ENCODE measurements at places on chromosomes 11 and 22.

DNA sequence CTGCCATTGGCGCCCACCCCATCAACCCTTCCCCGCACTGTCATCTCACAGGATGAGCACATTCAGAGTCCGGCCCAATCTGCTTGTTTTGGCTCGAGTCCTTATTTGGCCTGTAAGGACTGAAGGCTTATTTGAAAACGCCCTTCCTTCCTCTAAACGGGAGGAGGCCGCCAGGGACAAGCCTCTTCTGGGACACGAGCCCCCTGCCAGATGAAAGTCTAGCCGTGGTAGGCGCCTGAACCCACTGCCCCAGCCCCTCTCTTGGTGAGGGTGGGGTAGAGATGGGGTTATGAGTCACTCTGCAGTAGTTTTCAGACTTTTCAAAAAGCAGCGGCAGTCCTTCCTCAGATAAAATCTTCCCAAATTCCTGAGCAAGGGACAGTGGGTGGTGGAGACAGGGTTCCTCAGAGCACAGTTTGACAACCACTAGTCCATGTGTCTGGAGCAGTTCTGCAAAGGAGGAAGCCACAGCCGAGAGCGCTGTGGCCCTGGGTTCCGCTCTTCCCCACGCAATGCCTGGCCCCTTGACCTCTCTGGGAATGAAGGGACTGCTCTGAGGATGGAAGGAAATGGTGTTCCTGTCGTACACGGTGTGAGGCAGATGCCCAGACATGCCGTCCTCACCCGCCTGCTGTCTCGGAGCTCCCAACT lies 57.0 kb downstream of the MYH9 start:
- no peak for DNase-seq

- DNase-seq: no peak
These were observed 25.8 kb downstream of the DDIAS start for GRCh38 chr11:82927264-82927880.

DNA sequence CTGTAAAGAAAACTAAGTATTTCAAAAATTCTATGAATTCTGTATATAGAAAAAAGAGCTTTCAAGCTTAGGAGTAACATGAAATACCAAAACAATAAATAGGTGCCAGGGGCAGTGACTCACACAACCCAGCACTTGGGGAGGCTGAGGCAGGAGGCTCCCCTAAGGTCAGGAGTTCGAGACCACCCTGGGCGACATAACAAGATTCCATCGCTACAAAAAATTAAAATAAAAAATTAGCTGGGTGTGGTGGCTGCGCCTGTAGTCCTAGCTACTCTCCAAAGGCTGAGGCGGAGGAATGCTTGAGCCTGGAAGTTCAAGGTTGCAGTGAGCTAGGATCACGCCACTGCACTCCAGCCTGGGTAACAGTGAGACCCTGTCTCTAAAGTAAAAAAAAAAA lies 21.5 kb downstream of the ZNF280B start:
- DNase-seq: no peak

DNA sequence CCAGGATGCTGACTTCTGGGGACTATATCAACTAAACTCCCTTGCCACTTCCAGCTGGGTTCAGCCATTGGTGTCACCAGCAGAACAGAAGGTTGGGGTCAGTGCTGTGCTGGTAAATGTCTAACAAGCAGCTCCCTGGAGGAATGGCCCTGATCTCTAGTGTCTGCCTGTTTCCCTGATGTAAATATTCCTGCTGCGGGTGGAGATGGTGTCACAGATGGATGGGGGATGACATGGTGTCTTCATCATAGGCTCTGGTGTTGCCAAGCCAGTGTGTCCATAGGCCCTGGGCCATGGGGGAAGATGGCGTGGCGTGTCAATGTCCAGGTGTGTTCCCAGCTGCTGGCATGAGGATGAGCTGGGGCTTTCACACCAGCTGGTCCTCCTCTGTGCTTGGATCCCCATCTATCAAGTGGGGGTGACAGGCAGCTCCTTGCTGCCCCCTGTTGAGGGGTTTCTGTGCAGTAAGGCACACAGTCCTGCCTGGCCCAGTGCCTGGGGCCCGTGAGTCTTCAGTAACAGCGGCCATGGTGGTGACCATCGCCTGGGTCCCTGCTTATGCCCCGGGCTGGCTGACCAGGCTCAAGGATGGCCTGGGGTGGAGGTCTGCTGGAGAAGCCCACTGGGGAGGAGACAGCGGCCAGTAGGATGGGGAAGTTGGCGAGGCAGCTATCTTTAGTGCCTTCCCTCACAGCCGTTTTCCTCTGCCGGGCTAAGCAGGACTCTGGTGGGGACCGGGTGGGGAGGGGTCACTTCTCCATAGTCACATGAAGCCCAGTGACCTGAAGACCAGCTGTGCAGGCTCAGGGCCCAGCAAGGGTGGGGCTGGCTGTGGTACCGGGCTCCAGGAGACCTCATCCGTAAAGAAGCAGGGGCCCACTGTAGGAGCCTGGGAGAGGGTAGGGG lies 12.7 kb downstream of the RPL3 start:
- DNase-seq: no peak

- DNase-seq: no peak
These were observed 119.2 kb upstream of the C11orf87 start for GRCh38 chr11:109302591-109303334.
